ENCODE measurements at places on chromosomes 3 and 15.

- no peak for DNase-seq
These were observed 262.1 kb downstream of the IGSF11 start for GRCh38 chr3:118772547-118773011.

DNA sequence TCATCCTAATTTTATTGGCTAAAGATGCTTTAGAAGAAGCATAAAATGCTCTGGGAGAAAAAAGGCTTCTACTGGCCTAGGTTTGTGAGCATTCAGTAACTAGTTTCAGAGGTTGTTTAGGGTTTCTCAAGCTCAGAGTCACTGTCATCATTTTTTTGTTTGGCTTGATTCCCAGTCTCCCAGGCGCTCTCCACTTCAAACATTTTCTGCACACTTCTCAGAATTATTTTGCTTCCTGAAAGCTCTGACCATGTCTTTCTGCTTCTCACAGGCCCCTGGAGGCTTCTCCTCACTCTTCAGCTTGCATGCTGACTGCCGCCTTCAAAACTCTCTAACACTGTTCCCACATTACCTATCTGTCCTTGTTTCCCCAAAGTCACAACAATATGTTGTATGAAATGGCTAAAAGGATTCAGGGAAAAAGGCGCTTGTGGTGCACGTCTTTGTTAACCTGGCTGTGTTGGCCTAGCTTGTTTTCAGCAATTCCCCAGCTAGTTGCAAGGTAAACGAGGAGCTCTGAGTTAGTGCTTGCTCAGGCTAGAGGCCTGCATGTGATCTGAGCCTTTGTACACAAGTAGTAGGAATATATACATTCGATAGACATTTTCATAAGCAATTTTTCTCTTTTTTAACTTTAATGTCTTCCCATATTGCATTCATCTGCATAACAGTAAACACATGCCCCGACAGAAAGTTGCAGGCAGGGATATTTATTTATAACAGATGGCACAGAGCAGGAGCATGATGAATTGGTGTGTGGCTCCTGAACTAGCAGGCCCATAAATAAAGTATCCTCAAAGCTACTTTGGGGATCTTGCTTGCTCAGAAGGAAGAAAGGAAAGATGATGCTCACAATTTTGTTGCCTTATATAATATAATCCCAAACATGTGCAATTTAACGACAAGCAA, 129.2 kb upstream of the DPH6 start:
- DNase-seq, result no peak

DNA sequence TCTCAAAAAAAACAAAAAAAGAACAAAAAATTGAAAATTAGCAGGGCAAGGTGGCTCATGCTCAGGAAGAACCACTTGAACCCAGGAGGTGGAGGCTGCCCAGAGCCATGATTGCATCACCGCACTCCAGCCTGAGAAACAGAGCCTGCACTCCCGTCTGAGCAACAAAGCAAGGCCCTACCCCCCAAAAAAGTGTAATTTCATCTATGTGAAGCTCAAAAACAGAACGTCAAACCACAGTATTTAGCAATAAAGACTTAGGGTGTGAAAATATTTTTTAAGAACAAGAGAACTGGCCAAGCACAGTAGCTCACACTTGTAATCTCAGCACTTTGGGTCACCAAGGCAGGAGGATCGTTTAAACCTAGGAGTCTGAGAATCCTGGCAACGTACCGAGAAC, 38.2 kb downstream of the STAG1 start:
- no peak for DNase-seq

GRCh38 chr15:88018869-88019641, 237.5 kb downstream of the NTRK3 start:
- DNase-seq, result no peak

GRCh38 chr3:158864492-158864891, 62.6 kb downstream of the MFSD1 start:
- DNase-seq, result no peak

DNA sequence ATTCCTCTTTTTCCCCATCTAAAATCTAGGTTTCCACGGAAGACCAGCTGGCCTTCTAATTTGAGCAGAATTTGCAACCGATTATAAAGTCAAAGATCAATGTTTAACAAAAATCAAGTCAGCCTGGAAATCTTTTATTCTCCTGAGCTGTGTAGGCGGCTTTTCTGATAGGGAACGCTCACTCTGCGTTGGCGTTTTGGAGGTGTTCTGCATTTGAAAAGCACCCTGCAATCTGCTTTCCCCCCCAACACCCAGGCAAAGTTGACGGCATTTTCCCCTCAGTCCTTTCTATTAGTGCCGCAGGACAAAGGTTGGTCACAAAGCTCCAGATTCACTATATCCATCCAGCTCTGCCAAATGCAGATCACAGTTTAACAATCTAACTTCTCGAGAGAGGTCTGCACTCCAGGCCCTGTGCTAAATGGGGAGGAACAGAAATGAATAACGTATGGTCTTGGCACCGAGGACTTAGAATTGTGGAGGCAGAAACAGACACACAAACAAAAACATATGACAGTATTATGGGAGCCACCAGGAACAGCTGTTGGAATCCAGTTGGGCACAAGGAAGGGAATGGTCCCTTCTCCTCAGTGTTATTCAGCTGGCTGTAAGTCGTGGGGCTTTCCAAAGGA, 50.4 kb upstream of the LARS2 start:
- no peak for DNase-seq

- no peak for DNase-seq
These were observed 42.1 kb downstream of the MAGI1 start for GRCh38 chr3:65996589-65996988.

- no peak for DNase-seq
These were observed 7.6 kb downstream of the NR1D2 start for GRCh38 chr3:23952646-23953045.

DNA sequence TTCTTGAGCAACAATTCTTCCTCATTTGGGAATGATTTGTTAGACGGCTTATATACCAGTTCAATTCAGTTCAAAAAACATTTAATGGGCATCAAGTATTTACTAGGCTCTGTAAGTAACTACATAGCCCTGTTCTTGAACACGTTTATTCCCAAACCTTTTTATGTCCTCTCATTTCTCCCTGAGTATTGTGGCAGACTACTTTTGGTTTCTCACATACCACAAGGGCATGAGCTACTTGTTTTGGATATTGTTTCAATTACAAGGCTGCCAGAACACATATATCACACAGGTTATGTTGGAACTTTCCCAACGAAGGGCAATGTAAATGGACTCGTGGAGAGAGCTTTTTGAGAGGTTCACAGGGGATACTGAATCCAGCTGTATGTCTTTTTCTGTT, 363.8 kb upstream of the NAALADL2 start:
- DNase-seq, result no peak

DNA sequence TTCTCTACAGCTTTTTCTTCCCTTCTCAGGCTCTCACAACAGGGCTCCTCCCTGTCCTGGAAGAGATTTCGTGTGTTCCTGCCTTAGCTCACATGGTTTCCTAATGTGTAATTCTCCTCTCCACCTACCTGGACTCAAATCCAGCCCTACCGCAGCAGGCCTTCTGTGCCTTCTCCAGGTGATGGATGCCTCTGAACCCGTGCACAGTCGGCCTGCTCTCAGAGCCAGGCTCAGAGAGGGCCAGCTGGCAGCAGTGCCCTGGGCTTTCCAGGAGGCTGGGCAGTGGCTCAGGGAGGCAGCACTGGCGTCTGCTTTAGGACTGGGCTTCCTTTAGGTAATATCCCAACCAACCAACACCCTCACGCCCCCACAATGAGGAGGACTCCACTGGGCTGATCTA, 123.2 kb upstream of the TMC3 start:
- no peak for DNase-seq

- DNase-seq, result no peak
These were observed 8.7 kb upstream of the PTX3 start for GRCh38 chr3:157427901-157428300.

DNA sequence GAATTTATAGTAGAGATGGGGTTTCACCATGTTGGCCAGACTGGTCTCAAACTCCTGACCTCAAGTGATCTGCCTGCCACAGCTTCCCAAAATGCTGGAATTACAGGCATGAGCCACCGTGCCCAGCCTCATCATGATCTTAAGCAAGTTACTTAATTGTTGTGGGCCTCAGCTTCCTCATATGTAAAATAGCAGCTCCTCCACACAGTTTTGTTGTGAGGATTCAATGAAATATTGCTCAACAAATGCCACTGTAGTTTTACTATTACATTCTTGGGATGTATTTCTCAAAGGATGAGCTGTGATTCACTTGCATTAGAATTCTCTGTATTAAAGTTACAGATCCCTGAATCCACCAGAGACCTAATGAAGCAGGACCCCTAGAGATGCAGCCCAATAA, 168.8 kb downstream of the ADAMTS9 start:
- no peak for DNase-seq

DNA sequence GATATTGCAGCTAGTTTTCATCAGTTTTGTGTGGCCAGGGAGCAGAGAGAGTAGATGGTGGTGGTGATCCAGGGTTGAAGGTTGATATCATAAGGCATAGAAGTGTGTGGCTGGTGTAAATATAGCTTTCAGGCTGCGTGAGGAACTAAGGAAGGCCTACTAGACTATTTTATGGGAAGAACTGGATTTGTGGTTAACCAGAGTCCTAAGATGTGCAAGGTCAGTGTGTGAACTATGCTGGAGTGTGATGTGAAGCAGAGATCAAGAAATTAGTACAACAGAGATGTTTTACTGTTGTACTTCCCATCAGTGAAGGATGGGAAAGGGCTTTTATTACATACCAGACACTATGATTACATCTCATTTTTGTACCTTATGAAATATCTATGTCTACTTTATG, 41.5 kb downstream of the MAPK6 start:
- no peak for DNase-seq

DNA sequence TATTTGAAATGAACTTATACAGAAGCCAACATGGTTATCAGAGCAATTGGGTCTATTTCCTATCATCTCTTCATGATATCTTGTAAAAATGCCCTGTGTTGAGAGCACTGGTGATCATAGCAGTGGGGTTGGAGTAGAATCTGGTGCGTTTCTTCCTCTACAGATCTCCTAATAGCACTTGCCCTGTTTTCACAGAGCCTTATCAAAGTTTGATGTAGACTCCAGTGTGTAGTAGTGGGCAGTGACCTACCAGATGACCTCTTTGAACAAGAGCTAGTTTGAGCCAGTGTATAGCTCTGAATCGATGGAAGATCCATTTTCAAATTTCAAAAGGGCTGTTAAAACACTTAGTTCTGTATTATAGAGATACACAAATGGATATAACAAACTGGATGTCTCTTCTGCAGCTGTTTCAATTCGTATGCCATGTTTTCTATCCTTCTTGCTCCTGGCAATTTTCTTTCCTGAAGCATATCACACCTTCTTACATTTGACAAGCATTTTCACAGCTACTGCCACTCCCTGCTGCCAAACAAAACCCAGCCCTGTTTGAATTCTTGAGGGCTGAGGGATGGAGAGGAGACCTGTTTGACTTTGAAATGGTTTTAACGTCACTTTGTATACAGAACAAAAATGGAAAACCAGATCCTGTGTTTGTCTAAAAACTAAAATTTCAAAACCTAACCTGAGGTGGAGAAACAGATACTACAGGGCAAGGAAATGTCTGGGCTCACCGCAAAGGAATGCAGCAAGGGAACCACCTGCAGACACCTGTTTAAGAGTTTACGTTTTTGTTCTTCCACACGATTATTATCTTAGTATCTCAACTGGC, 354.5 kb upstream of the TPRG1 start:
- no peak for DNase-seq

DNA sequence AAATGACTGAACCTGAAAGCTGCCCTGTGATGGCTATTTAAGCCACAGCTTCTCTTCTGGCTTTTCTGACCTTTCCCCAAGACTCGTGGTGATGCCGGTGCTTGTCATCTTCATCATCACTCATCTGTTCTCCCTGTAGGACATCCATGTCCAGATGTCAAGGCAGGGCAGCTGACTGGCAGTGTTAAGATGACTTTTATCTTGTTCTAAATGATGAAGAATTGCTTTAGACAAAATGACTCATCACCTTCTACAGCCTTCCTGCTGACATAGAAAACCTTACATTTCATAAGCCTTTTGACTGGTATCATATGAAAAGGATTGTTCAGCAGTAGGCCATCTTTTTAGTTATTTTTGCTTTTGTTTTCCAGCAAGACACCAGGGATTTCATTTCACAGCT, 67.0 kb upstream of the GPR149 start:
- DNase-seq, result no peak

GRCh38 chr3:32886296-32886695, 65.1 kb upstream of the CCR4 start:
- DNase-seq, result no peak

GRCh38 chr15:85587707-85588411, 206.9 kb downstream of the KLHL25 start:
- no peak for DNase-seq

GRCh38 chr3:89340408-89340807, 233.0 kb downstream of the EPHA3 start:
- DNase-seq, result no peak

GRCh38 chr3:14716591-14716990, 41.6 kb downstream of the C3orf20 start:
- DNase-seq, result no peak

DNA sequence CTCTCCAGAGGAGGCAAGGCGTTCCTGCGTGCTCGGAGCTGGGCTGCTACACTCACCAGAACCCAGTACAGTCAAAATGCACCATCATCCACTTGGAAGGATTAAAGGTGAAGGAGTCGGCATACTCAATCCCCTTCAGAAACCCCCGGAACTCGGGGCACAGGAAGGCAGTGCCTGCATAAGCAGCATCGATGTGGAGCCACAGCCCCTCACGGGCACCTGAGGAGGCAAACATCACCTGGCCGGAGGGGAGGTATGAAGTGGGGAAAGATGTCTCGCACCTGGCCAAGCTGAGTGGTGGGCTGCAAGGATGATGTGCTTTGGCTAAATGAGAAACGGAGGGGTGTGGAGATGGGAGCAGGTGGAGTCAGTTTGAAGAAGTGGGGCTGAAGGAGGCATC, 13.0 kb downstream of the HDC start:
- no peak for DNase-seq

DNA sequence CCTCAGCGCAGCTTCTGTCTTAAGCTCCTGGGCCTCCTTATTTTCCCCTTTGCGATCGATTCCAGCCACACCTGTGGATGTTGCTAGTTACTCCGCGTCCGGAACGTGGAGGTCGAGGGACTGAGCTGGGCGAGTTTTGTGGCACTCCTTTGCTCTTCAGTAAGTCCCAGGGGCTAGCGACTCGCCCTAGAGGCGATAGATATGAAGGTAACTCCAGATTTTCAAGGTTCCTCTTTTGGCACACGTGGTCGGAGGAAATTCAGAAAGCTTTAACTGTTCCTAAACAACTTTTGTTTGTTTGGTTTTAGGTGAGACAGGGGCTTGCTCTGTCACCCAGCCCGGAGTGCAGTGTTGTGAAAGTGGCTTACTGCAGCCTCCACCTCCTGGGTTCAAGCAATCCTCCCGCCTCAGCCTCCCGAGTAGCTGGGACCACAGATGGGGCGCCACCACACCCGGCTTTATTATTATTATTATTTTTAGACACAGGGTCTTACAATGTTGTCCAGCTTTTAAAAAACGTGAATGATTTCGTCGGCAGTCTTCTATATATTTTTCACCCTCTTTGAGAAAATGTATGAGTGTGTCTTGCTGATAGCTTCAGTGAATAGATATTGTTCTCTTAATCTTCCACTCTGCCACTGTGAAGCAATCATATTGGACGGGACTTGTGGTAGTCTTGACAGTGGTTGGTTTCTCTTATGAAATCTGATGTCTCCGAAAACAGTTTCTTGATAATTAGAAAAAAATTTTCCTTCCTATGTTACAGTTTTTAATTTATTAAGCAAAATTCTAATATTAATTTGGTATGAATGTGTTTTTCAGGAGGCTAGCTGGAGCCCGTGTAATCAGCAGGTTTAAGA, 785 bp downstream of the MFSD1 start:
- no peak for DNase-seq
